HuH-7.5 (cell line): ENCODE measurements at places on chromosomes 5 and 9.

GRCh38 chr9:6686396-6686795 is 40.9 kb upstream of the GLDC start:
- DNase-seq = no peak

GRCh38 chr5:155886311-155887031 is 440.5 kb upstream of the SGCD start:
- DNase-seq = no peak

DNA sequence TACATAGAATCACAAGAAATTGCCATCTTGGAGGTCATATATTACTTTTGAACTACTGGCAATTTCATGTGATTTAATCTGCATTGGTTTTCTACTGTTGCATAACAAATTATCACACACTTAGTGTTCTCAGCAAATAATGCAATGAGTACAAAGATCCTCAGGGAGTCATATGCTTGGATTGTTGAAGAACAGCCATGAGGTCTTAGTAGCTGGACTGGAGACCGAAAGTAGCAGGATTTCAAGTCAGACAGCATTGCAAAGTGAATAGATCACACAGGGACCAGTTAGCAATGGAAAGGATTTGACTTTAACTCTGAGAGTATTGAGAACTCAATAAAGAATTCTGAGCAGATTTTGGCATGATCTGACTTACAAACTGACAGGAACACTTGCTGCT is 32.2 kb upstream of the FRMD3 start:
- DNase-seq = no peak

GRCh38 chr5:32583582-32584232 is 1.6 kb upstream of the SUB1 start:
- no peak for DNase-seq

GRCh38 chr9:35766997-35767396 is 12.9 kb upstream of the MSMP start:
- DNase-seq = no peak

DNA sequence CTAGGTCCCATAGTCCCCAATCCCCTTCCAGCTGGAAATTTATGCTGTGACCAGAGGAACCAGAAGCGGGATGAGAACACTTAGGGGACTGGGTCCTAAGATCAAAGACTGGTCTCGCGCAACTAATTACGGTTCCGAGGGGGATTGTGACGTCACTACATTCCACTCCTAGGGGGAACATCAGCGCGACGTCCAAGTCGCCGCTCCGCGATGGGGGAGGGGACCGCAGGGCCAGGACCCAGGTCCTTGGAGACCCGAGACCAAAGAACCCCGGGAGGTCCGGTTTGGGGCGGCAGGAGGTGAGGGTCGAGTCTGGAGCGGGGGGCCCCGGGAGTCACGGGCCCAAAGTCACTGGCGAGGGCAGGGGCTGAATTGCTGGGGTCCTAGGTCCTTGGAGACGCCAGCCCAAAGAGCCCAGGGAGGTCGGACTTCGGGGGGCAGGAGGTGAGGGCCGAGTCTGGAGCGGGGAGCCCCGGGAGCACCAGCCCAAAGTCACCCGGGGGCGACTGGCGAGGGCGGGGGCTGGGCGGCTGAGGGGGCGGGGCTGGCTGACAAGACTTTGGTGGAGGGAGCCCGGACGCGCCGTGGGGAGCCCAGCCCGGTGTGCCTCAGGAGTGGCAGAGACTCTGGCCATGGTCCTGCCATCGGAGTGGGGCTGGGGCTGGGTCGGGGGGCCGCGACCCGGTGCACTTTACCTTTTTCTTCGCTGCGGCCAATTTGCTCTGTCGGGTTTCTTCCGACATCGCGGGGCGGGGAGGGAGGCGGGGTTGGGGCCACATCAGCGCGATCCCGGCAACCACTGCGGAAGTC is at the start of gene GOLGA2:
Gene GOLGA2 (minus strand): TSS at position 810 of the 810 bp plus-strand sequence. CDS start 31 bp downstream, at position 779.
- peak; percentile 66 for DNase-seq
